PC-3 (cell line): ENCODE measurements at places on chromosomes 6 and 20.

GRCh38 chr6:149059557-149059956 is 258.0 kb upstream of the TAB2 start:
- no peak for DNase-seq

- DNase-seq: peak; percentile 37
Observed at GRCh38 chr6:13766201-13766634, 48.1 kb downstream of the MCUR1 start.

DNA sequence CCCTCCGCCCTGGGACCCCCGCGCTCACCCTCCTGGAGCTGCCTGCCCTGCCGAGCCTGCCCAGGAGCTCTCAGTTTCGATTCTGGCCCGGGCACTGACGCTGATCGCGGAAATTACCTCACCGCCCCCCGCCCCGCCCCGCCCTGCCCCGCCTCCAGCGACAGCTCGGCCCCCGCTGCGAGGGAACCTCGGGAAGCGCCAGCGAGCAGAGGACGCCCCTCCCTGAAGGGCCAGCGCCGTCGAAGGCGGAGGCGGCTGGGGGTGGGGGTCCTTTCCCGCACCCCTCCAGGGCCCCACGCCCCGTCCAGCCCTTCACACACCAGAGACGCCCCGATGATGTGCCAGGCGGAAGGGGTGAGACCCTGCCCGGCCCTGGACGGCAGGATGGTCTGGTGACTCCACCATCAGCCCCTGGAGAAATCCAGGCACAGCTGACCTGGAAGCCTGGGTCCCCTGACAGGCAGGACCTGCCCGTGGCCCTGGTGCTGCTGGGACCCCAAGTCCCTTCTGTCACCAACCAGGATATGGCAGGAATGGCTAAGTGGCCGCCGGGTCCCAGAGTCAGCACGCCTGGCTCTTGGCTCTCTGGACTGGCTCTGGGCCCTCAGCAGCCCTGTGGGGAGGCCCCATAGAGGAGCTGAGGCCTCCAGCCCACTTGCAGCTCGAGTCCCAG is at the start of gene HELZ2:
Gene HELZ2, minus strand, starts transcription at position 84 of the 673 bp plus-strand sequence. CDS start 1,854 bp downstream, outside the sequence.
- DNase-seq: peak; percentile 58

DNA sequence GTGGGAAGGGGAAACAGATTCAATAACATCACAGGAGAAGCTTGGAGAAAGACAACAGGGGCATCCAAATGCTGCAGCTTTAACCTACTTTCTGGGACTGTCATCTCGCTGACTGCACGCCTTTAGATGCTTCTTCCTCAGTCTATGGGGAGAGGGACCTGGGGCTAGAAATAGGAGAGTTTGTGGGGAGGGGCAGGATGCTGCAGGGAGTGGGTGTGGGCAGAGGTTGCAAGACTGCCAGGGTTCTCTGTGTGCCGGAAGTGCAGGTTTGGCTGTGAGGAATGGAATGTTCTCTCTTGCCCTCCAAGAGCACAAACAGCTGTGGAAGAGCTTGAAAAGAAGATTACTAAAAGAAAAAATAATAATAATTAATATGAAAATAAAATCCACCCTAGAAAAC is 93.2 kb downstream of the FOXO3 start:
- DNase-seq: peak; percentile 14

DNA sequence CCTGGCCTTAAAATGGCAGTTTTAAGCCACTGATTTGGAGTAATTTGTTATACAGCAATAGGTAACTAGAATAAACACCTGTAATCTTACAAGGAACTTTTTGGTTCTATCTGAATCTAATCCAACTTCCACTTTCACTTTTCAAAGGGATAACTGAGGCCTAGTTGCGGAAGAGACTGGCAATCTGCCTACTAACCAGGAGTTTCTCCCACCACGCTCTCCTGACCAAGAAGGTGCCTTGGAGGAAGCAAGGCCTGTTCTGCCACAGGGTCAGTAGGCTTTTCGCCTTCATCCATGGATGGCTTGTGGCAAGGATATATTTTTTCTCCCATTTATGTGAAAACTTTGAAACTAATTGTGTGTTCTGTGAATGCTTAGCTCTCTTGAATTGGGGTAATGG is 12.9 kb upstream of the MYBL2 start:
- no peak for DNase-seq

GRCh38 chr20:37346236-37346534 is 245 bp downstream of the SRC start:
- no peak for DNase-seq

GRCh38 chr20:59207235-59207634 is 43.6 kb downstream of the ZNF831 start:
- DNase-seq: no peak

DNA sequence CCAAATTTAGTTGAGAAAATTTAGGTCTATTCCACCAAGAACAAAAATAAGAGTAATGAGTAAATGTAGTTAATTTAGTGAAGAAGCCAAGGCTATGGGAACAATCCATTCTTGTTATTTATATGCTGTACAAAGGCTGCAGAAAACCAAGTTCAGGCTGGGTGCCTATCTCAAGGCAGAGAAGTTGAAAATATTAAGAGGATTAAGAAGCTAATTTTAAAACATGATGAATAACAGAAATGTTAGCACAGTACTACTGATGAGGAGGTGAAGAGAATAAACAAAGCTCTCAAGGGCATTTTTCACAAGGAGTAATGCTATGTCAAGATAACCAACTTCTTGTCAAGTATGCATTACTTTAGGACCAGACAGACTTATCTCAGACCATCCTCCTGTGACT is 68.6 kb downstream of the RCAN2 start:
- no peak for DNase-seq

- no peak for DNase-seq
Observed at GRCh38 chr20:2817341-2817726, 1.2 kb downstream of the TMEM239 start.
